Activated naive CD4-positive, alpha-beta T cell treated with anti-CD3 and anti-CD28 coated beads, Interleukin-2, amount 50 U/mL, for 16 hours (primary cell): ENCODE measurements at places on chromosomes 11 and 22.

DNA sequence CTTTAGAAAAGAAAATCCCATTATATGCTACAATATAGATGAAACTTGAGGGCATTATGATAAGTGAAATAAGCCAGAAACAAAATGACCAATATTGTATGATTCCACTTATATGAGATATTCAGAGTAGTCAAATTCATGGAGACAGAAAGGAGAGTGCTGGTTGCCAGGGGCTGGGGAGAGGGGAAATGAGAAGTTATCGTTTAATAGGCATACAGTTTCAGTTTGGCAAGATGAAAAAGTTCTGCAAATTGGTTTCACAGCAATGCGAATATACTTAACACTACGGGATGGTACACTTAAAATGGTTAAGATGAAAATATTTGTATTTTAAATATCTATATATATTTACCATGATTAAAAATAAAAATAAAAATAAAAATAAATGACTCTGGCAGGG, 31.1 kb upstream of the RDX start:
- DNase-seq = no peak

DNA sequence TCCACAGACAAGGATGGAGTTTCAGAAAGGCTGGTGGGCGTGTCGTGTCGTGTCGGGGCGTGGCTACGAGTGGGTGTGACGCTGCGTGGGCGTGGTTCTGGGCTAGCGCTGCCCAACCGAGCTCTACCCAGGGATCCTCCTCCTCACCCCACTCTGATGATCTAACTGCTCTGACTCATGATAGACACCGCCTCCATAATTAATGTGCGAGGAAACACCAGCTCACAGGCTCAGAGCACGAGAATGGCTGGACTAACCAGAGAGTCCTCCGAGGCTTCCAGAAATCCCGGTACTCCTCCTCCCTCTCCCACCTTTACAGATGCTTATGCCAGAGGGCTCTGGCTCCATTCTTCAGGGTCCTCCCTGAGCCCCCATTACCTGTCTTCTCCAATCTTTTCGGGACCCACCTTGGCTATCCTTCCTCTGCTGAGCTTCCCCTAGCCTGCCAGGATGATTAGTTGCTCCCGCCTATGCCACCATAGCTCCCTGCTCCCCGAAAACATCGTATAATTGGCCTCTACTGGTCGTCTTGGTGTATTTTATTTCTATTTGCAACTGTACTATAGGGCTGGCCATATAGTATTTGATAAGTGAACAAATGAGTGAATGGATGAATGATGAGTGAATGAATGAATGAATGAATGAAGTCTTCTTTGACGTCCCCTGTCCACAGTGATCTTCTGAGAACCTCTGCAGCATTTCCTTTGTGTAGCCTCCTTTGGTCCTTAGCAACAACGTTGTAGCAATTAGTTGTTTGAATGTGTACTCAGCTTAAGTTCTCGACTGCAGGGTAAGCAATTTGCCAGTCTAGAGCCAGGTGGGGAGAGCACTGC, 21.7 kb downstream of the TMPRSS13 start:
- DNase-seq = peak; percentile 46

- DNase-seq = no peak
Measured at GRCh38 chr11:1656670-1657069, 27.1 kb downstream of the KRTAP5-5 start.

- no peak for DNase-seq
Measured at GRCh38 chr11:12223771-12224536, 113.6 kb downstream of the MICAL2 start.

DNA sequence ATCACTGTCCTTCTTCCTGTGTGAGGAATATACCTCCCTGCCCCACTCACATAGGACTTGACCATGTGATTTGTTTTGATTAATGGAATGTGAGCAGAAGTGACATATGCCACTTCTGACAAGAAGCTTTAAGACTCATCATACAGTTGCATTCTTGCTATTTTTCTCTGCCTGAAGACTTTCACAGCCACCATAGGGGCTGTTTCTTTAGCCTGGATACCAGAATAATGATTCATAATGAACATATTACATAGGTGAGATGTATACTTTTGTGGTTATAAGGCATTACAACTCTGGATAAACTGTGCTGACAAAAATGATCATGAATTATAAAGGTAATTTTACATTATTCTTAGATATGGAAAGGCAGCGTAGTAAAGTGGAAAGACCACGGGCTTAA, 798.0 kb downstream of the DLG2 start:
- no peak for DNase-seq

DNA sequence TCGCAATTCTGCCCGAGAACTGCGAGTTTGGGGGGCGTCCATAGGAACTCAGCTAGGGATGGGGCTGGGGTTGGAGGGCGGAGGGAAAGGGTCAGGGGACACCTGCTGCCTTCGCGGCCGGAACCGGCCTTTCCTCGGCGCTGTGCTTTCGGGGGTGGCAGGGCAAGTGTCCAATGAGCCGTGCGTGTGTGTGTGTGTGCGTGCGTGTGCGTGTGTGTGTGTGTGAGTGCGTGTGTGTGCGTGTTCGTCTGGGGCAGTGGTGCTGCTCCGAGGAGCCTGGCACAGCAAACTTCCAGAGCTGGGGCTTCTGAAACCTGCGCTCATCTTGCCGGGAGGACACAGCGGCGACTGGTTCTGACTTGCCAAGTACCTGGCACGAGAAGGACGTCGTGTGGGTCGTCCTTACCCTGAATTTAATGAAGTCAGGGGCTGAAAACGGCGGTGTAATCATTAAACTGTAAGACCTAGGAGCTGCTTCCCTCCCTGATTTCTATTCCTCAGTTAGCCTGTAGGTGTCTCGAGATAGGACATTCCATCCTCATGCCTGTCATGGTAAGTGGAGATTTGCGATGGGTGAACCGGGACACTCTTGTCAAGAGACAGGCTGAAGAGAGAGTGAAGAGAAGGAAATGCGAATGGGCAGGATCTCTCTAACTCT, 27.0 kb upstream of the AMOTL1 start:
- no peak for DNase-seq

GRCh38 chr22:40449676-40450035, 79.3 kb downstream of the SGSM3 start:
- DNase-seq = no peak
